ENCODE measurements at places on chromosomes 2 and 18.

- DNase-seq, result no peak
Measured at GRCh38 chr2:134401789-134402188, 147.9 kb downstream of the MGAT5 start.

- no peak for DNase-seq
Measured at GRCh38 chr2:50181212-50181611, 850.7 kb downstream of the NRXN1 start.

DNA sequence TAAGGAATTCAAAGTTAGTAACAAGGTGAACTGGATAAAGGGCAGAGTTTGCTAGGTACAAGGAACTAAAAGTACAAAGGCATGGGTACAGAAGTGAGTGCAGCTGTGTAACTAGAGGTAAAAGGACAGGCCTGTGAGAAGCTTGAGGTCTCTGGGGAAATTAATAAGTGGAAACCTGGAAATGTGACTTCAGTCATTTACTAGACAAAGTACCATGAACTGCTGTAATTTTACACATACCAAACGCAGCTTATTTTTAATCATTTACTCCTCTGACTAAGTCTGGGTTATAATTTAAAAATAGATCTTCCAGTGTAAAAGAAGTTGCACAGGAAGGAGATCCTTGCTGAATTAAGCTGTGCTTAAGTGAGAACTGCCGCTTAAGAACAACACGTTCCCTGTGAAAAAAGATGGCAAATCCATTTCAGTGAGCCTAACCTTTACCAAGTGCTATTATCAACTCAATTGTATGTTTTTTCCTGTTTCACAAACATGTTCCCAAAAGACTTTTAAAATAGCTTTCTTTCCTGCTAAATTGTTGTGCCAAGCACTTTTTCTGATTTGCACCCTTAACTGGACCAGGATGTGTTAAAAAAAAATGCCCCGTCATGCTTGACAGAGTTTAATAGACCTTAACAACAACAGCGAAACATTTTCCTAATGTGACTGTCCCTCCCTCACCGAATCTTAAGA is 44.3 kb downstream of the CALCRL start:
- DNase-seq, result no peak

DNA sequence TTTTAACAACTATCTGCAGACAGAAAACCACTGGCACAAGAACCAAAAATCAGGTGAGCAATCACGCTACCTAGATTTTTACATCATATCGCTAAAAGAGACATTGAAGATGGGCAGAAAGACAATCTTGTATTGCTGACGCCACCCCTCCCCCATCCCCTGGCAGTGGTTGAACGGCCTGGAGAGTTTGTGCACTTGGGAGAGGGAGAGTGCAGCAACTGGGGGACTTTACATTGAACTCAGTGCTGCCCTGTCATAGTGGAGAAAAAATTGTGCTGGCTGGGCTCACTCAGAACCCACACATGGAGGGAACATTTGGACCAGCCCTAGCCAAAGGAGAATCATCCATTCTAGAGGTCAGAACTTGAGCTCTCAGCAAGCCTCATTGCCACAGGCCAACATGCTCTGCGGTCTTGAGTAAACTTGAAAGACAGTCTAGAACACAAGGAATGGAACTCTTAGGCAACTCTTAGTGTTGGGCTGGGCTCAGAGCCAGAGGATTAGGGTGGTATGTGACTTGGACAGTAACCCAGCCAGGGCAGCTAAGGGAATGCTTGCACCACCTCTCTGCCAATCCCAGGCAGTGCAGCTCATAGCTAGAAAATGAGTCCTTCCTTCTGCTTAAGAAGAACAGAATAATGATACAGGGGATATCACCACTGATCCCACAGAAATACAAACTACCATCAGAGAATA is 220.0 kb upstream of the CYP26B1 start:
- peak; percentile 48 for DNase-seq
